ENCODE measurements at places on chromosomes 6 and 20.

DNA sequence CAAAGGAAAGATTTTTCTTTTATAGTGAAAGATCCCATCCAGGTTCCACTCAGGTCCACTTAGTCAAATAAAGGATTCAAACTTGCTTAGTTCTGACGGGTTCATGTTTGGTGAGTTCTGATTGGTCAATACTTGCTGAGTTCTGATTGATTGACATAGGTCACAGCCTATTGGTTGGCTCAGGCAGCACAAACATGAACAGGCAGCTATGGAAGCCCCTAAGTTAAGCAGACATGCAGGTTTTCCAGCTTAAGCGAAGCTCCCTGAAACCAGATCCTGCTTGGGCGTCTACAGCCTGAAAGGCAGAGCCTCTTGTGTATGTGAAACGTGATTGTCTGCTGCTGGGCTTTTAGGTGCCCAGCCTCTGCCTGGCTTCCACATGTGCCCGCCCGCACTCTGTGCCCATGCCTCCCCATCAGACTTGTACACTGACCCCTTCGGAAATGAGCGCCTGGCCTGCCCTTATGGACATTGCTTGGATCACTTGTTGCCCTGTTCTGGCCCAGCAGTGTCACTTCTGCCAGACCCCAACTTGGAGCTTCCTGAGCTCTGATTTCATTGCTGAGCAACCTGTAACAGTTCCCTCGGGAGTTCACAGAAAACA is 45.4 kb upstream of the ECI2 start:
- DNase-seq: no peak

DNA sequence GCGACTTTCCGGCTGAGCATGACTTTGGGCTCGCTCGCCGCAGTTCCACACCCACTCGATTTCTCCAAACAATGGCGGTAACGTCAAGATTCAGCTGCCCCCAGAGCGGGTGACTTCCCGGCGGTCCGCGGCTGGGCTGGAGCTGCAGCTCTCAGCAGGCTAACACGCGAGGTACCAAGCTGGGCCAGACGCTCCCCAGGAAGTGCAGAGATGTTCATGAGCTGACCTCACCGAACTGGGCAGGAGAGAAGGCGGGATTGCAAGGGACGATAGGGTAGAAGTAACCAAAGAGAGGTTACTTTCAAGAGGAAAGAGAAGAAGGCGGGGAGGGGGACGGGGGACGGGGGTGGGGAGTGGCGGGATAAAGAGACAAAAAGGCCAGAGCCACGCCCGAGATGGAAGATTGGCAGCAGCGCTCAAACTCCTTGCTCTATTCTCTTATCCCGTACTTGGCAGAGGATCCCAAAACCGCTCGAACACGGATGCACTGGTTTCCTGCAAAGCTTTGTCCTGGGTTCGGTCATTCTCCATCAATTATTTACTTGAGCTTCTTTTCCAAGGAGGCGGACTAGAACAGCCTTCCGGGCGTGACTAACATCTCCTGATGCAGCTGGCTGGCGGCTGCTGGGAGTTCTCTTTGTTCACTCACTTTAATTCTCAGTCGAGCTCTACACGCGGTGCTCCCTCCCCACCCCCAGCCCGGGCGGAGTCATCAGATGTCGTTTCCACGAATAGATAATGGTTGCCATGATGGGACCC is at the start of gene MTCL3:
MTCL3 (minus strand) TSS at position 626 of the 759 bp plus-strand sequence.
- no peak for DNase-seq

DNA sequence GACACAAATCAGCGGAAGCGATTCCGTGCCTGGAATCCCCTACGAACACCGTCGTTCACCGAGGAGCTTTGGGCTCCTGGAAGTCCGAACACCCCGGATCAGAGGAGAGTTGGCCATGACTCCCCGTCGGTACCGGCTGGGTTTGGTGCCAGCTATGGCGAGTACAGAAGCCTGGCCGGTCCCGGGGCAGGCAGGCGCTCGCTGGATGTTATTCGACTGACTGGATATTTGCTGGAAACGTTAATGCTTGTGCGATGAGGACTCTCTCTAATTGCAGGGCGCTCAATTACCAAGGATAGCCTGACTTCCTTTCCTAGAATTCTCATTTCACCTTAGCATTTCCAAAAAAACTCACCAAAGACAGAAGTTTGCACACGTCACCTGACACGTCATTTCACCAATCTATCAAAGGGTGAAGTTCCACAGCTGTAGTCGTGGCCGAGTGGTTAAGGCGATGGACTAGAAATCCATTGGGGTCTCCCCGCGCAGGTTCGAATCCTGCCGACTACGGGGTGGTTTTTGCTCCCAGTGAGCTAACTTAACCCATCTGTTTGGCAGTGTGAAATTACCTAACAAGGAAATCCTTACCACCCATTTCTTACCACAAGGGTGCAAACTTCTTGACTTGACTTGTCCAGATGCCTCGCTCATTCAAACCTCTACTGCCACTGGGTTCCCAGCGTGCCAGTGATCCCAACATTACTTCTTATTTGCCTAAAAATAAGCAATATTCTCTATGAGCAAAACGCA is 22.7 kb upstream of the ZNF184 start:
- DNase-seq: no peak

DNA sequence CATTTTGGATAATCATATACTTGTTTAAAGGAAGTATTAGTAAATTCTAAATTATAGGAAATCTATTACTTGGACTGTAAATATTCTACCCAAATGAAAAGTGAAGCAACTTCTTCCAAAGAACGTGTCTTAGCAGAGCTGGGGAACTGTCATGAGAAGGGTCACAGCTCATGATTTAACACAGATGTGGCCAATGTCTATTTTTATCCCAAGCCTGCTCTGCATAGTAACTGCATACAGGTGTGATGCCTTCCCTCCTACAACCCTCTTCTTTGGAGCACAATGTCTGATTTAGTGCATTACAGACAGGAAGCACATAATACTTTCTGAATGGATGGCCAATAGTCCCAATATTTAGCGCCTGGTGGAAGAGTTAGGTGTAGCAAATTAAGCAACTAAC is 138.7 kb upstream of the THEMIS start:
- DNase-seq: no peak

DNA sequence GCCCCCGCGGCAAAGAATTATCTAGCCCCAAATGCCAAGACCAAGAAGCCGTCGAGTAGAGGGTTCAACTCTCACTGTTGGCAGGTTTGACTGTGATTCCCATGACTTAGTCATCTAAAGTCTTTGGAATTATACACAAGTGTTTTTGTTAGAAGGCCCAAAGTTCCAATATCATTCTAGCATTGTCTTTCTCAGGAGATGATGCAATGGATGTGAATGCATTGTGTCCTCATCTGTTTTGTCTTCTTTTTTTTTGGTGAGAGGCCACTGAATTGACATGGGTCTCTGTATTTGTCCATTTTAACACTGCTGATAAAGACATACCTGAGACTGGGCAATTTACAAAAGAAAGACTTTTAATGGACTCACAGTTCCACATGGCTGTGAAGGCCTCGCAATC is 290.5 kb upstream of the ZFP64 start:
- no peak for DNase-seq

DNA sequence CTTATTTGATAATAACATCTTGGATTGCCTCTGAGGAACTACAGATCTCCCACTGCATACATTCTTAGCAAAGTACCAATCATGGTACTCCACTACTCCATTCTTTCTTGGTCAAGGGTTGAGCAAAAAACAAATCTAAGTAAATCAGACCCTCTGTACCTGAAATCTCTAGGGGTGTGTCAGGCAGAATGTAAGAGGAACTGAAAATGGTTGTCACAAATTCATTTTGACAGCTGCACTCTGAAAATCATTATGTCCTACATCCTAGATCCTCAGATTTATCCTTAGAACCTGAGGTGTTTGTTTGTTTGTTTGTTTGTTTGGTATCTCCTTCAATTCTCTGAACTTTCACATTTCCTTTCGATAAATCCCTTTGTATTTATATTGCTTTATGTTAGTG is 433.2 kb upstream of the BTBD3 start:
- no peak for DNase-seq

DNA sequence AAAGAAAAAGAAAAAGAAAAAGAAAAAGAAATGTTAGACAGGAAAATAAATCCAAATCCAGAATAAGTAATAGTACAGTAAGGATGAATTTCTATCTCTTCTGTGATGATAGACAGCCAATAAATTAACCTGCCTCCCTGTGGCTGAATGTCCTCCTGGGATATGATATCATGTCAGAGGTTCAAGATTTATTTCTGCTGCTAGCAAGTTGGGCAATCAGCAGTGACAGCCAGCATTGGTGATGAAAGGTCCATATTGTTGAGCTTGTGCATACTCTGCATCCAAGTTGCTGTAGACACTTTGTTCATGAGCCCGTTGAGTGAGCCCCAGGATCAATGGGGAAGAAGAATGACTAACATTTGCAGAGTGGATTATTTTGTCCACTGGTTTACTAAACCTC is 44.9 kb upstream of the CEP85L start:
- DNase-seq: no peak

GRCh38 chr20:6502219-6502618 is 265.3 kb upstream of the BMP2 start:
- no peak for DNase-seq

GRCh38 chr6:8900056-8900455 is 464.7 kb upstream of the SLC35B3 start:
- DNase-seq: no peak

DNA sequence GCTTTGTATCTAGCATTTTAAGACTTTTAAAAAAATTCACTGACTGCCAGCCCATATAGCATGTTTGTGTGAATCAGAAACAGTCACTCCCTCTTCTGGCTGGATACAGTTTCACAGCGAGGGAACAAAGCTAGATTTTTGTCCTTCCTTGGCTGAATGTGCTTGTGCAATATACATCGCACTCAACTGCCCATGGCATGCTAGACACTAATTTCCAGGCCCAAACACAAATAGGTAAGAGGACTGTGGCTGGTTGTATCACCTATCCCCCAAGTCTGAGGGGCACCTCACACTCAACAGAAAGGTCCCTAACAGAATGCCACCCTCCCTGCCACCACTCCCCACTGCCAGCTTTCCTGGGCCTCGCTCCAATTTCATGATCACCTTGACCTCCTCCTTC is 16.2 kb upstream of the BLCAP start:
- no peak for DNase-seq

DNA sequence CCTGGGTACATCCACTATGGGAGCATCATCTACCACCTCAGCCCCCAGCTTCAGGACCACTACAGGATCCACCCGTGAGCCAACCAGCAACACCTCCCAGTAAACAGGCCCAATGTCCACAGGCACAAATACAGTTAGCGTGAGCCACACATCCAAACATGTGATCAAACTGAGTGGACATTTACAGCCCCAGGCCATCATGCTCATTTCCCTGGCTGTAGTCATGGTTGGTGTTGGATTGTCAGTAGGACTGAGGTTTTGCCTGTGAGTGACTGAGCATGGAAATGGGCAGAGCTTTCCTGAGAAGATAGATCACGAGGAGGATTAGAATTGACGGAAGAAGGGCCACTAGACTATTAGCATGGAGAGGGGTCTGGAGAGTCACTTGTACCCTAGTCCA is 10.7 kb upstream of the MUC21 start:
- DNase-seq: no peak

- DNase-seq: no peak
These were observed 179.1 kb upstream of the EYA4 start for GRCh38 chr6:133062077-133062476.

DNA sequence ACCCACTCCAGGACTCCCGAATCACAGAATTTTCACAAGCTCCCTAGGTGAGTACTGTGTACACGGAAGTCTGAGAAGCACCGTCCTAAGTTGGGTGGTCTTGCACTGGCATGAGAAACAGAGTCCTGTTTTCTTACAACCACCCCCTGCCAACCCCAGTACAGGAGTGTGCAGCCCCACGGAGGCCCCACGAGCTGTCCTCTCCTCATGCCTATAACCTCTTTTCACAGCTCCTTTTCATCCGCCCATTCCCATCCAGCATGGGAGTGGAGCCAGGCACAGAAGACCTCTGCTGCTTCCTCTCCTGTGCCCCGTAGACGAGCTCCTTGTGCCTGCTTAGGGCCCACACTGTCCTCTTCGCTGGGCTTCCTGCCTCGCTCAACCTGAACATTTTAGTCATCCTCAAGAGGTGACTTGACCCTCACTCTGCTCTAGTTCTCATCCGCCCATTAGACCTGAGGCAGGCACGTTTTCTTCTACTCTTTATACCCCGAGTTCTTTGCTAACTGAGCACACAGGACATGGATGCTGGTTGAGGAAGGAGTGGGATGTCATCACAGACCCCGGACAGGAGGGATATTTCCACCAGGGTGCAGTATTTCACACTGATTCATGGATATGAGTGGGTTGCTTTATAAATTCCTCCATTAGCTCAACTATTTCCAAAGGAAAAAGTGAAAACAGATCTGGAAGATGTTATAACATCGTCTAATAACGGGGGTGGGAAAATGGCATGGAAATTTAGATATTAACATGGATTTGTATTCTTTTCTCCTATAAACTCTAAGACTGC is 160.5 kb downstream of the TTLL2 start:
- no peak for DNase-seq

DNA sequence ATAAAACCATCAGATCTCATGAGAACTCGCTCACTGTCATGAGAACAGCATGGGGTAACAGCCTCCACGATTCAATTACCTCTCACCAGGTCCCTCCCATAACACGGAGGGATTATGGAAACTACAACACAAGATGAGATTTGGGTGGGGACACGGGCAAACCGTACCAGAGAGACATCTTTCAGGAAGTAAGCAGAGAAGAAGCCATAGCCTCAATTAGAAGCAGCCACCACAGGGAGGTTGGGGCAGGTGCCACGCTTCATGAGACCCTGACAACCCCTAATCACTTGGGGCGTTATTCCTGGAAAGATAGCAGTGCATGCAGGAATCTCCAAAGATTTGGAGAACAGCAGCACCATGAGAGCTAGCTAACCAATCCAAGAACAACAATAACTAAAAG is 52.9 kb upstream of the SIRPG start:
- no peak for DNase-seq

DNA sequence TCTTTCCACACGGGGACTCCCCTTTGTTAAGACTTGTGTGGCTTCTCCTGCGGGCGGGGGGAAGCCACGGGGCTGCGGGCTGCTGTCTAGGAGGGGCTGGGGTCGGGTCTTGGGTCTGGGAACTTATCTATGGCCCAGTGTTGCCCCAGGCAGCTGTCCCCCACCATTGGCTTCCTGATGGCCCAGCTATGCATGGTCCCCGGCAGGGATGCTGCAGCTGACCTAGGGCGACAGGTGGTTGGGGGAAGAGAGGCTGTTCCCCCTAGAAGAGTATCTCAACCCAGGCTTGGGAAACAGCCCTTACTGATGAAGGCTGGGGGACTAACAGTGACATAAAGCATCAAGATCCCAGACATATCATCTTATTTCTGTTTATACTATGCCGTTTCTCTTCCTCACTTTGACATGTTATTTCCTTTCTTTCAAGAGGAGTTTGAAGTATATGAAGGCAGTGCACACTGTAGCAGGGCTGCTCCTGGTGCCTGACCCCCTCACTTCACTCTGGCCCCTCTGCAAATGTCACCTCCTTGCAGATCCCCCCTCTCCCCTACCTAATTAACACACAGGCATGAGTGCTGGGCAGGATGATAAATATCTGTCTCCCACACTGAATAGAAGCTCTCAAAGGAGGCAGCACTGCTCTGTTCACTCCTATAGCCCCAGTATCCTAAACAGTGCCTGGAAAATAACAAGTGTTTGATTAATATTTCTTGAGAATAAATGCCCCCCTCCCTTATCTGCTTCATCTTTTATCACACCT is 87.0 kb downstream of the HIVEP2 start:
- no peak for DNase-seq
